ENCODE measurements at places on chromosomes 2 and 18. TPM values are rescaled to one million over a fixed set of nuclear protein-coding genes. Genes with fewer than 3 reads are reported as not detected.

The EIF5B gene
- 71.6 TPM for polyA plus RNA-seq

The ST6GAL2 gene
- polyA plus RNA-seq = 0.29 TPM

The TUBB8B gene
- polyA plus RNA-seq = not detected

The GYPC gene
- polyA plus RNA-seq = 113 TPM

The KCNIP3 gene
- 3.9 TPM for polyA plus RNA-seq

The GLB1L gene
- 3.1 TPM for polyA plus RNA-seq

The SNTG2 gene
- 0.34 TPM for polyA plus RNA-seq

The GRHL1 gene
- polyA plus RNA-seq = 0.81 TPM

The RAD51AP2 gene
- polyA plus RNA-seq = 0.14 TPM
